ENCODE measurements at places on chromosomes 4 and X.

- no peak for DNase-seq
Measured at GRCh38 chrX:68685685-68686084, 38.2 kb downstream of the STARD8 start.

DNA sequence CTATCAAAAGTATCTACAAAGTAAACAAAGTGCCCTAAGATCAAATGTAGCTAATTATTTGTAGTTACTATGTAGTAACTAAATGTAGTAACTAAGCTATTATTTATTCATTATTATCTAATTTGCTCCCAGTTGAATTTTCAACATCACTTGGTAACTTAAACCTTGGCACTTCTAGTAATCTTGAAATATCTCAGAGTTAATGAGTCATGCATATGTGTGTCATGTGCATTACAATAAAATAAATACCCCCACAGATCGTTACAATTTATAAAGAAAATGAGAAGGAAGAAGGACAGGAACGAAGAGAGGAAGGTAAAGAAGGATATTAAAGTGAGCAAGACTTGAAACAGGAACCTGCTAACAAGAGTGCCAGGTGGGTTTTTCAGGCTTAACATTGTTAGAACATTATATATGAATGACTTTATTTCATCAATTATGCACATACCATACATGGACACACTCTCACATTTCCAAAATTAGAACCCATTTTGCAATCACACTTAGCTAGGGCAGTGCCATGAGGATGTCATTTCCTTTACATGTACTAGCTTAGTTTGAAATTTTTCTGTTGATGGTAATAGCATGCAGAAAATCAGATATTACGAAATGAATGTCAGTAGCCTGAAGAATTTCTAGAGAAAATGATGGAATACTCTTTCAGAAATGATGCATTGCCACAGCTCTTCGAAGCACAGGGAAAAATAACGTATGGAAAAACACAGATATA, 1670.4 kb upstream of the AGA start:
- no peak for DNase-seq

DNA sequence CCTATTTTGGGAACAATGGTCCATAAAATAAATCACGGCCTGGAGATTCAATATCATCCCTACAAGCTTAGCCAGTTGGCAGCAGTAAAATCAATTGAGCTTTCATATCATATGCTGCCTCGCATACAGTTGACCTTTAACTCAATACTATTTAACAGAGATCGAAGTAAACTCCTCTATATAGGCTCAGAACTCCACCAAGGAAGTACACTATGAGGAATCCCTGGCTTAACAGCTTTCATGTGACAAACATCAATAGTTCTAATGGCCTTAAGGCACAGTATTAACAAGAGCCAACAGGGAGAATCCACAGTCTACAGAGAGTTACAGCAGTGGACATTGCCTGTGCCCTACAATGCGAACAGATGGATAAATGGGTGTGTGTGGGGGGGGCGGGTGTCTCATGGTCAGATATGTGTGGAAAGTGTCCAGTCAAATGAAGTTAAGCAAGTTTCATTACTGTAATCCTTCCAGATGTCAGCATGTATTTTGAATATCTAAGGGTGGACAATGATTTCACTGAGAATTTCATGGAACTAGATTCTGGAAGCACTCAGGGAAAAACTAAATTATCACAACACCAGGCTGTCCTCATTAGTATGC, 98.2 kb upstream of the FAM9B start:
- no peak for DNase-seq

DNA sequence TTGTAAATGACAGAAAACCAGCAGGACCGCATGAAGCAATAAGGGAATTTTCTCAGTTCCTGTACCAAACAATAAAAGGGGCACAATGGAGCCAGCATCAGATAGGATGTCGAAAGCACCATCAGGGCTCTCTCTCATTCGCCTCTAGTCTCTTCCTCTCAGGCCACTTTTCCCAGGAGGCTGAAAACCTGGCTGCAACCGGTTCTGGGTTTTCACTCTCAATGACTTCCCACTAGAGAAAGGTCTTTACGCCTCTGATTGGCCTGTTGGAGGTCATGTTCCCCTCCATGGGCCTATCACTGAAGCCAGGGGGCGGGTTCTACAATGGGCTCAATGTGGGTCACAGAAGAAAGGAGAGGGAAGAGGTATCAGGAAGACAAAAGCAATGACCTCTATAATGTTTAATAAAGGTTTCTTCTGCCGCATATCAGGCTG, 29.3 kb downstream of the ZNF827 start:
- DNase-seq: no peak

DNA sequence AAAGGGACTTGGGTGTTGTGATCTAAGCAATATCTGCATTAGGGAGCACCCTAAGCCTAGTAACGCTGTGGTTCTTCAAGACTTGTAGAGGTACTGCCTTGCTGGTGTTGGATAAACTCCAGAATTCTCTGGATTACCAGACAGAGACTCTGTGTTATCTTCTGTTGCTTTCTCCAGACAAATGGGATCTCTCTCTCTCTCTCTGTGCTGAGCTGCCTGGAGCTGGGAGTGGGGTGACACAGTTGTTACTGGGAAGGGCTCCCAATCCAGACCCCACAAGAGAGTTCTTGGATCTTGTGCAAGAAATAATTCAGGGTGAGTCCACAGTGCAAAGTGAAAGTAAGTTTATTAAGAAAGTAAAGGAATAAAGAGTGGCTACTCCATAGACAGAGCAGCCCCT, 48.8 kb downstream of the MCUB start:
- no peak for DNase-seq

- no peak for DNase-seq
Measured at GRCh38 chr4:75834772-75835154, 67.5 kb downstream of the PPEF2 start.

DNA sequence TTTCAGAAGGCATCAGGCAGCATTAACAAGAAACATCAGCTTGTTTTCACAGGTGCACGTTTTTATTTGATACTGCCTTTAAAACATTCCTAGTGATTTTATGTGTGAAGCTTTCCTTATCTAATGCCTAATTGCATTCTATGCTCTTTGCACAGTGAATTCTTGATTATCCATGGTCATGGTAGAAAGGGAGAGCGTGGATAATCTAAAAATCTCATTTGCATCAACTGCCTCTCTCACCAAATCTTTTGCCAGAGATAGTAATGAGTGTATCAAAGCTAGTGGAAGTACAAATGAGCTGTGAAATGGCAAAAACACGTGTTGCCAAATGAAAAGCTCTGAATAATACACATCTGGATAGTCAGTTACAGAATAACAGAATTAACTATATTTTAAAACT, 170.5 kb downstream of the NAA11 start:
- DNase-seq: peak; percentile 39

GRCh38 chr4:185204238-185204910, 574 bp upstream of the CFAP97 start:
- DNase-seq: no peak

GRCh38 chr4:152780267-152780778, 569 bp downstream of the ARFIP1 start:
- DNase-seq: no peak

DNA sequence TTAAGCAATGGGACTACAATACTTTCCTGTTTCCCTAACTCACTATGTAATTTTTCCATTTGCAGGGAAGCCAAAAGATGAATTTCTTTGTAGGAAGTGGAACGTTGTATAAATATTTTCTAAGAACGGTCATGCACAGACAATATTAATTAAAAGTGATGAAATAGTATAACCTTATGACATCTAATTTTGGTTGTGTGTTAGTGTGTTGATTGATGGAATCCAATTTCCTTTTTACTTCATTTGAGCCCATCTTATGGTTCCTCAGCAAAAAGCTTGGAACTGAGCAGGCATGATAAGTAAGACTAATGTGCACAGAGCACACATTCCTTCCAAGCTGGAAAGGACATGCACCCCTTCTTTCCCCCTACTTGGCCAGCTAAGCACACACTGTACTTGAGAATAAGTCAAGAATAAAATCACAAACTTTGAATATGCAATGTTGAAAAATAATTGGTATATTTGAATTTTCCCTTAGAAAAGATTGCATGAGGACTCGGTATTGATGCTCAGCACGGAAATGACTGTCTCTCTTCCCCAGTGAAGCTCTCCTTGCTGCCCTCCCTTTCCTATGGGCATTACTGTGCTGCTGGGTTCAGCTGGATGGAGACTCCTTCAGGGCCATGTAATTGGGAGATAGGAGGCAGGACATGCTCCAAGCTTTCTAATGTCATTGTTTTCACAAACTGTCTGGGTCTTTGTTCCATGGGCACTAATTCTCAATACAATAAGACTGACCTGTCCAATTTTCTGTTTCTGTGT, 19.2 kb upstream of the PDLIM3 start:
- DNase-seq: no peak

- DNase-seq: no peak
Measured at GRCh38 chr4:7427361-7427760, 7.4 kb downstream of the PSAPL1 start.

DNA sequence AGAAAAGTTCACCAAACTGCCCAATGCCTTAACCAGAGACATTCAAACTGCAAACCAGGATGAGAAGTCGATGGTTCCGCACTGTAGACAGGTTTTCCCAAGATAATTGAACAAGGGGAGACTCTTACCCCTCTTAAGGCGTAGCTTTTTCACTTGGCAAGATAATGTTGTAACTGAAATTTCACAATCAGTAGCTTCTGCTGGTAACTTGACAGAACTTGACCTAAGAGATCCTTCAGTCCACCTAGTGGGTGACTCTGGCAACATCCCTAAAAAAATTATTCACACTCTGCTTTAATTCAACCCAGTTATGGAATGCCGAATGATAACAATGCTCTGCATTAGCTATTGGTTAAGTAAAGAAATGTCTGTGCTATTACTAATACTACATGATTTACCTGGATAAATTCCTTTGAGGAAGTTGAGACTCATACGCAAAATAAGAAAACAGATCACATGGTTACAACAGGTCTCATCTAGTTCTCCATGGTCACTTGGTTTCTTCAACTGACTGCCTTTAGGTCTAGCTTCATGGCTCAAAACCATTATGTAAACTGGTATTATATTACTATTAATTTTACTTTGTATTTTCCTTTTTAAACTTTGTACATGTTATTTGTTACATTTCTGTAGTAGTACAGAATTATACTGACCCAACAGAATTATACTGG, 9.1 kb downstream of the ELF2 start:
- DNase-seq: peak; percentile 20

GRCh38 chr4:183504930-183505610, at the start of gene ING2:
Gene ING2 (plus strand): TSS chr4:183505058. CDS start chr4:183505196, 138 bp downstream.
- DNase-seq: peak; percentile 96

GRCh38 chr4:79445371-79445781, 37.3 kb upstream of the GK2 start:
- peak; percentile 19 for DNase-seq

DNA sequence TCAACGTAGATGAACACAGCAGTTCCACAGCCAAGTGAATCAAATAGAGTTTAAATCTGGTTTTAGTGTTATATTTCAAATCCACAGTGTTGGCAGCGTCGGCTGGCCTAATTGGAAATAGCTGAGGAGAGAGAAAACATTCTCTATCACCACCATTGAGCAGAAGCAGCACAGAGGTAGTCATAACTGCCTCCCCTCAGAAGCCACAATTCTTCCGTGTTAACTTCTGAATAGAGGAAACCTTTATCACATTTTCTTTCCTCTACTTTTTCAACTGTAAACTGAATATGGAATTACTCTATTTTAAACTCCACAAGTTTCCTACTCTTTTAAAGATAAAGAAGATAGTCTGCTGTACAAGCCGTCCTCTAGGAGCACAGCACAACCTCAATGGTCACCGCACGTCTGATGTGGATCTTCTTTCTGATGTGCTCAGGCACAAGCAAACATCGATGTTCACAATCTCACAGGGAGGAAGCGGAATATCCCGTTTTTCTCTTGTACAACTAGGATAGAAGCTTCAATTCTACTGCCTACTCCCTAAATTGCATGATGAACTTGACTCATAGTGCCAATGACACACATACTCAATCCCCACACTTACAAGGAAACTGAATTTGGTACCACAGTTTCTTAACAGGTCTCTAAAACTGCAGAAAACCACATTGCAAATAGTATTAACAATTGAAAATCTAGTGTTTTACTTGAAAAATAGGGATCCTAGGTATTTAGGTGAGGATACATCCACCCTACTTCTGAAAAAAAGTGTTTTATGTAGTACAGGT, 217.8 kb upstream of the ETNPPL start:
- DNase-seq: no peak

- DNase-seq: peak; percentile 53
Measured at GRCh38 chrX:68146054-68146453, 287.2 kb downstream of the OPHN1 start.

DNA sequence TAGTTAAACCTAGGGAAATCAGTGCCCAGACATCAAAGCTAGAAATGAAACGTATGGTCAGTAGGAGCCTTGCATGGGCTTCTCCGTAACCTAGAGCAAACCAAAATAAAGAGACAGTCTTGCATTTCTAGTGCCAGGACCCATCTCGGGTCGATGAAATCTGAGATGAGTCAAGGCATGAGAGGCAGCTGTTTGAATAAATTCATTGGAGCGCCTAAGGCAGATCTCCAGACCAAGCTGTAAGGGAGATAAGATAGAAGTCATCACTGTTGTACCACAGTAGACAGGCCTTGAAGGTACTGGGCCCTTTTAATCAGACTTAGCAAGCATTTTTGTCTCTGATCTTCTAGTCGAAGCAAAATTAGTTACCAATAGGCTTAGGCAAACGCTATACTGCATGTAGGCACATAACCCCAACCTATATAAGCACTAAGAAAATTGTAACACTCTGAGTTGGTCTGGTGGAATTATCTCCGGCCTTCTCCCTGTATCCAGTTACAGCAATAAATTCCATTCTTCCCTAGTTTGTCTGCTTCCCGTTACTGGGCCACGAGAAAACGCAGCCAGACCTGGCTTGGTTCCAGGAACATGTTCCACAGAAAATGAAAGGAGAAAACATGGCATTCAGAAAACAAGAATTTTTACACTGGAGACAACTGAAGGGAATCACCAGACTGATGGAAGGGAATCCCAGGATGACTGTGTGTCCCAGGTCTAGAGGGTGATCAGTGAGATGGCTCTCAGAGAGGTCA, 21.1 kb upstream of the PAPSS1 start:
- no peak for DNase-seq

DNA sequence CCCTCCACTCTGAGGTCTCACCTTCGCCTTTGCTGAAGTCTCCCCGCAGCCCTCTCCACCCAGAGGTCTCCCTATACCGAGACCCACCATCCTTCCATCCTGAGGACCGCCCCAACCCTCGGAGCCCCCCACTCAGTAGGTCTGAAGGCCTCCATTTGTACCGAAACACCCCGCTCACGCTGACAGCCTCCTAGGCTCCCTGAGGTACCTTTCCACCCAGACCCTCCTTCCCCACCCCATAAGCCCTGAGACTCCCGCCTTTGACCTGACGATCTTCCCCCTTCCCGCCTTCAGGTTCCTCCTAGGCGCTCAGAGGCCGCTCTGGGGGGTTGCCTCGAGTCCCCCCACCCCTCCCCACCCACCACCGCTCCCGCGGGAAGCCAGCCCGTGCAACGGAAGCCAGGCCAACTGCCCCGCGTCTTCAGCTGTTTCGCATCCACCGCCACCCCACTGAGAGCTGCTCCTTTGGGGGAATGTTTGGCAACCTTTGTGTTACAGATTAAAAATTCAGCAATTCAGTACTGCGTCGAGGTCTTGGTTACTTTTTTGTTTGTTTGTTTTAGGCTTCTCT, 5.0 kb downstream of the SOD3 start:
- DNase-seq: no peak

- no peak for DNase-seq
Measured at GRCh38 chr4:118985170-118986000, 96.7 kb downstream of the SYNPO2 start.

GRCh38 chr4:7002336-7002735, 40.8 kb upstream of the TADA2B start:
- no peak for DNase-seq

- DNase-seq: no peak
Measured at GRCh38 chrX:98068024-98068580, 1184.4 kb downstream of the RPA4 start.

All from spinal cord (tissue), 10 donors.